ENCODE measurements at places on chromosomes 12 and 14.

DNA sequence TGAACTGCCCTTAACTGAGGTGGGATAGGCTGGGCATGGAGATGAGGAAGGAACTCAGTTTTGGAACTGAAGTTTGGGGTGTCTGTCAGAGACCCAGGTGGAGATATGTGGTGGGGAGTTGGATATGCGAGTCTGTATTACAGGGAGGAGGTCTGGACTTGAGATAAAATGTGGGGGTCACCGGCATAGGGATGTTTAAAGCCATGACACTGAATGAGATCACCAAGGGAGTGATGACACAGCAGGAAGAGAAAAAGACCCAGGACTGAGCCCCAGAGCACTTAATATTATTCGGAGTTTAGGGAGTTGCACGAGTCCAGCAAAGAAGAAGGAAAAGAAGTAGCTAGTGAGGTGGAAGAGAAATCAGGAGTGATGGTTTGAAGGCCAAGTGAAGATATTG is 4.0 kb upstream of the OASL start:
- DNase-seq = no peak

GRCh38 chr12:89856431-89856830 is 147.8 kb upstream of the ATP2B1 start:
- peak; percentile 52 for DNase-seq

- no peak for DNase-seq
Measured at GRCh38 chr12:132624186-132624855, 5.7 kb downstream of the P2RX2 start.

DNA sequence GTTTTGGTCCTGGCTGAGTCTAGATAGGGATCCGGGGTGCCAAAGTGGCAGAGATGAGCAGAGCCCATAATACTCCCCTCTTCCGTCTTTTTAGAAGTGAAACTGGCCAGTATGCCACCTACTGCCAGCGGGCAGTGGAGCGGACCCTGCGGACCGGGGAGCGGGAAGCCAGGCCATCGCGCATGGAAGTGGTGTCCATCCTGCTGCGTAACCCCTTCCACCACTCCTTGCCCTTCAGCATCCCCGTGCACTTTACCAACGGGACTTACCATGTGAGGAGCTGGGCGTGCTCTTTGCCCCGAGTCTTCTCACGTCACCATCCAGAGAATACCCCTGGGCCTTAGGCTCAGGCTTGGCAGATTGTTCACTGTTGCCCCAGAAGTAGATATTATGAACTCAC is 21.0 kb downstream of the PIGH start:
- DNase-seq = no peak

DNA sequence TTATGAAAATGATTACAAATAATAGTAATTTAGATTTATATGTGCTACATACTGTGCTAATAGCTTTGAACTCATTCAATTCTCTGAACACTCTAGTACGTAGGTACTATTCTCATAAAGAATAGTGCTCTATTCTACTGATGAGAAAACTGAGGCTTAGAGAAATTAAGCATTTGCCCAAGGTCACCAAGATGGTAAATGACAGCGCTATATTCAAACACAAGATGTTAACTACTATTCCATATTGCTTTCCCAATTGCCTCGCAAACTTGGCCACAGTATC is 182.9 kb upstream of the GZMB start:
- DNase-seq = no peak

DNA sequence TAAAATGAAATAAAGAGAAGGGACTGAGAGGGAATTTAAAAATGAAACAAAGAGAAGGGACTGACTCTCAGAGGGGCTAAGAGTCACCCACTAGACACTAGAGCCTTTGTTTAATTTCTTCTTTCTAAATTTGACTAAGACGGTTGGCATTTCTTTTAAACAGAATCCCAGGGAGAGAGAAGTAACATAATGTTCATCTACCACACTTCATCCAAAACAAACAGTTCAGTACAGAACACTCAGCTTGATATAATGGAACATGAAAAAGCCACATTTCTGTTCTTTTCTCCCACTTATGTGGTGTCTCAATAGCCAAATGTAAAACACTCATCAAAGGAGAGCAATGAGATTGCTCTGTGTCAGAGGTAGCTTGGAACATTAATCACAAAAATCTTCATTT is 10.1 kb upstream of the NT5DC3 start:
- DNase-seq = no peak

- DNase-seq = no peak
Measured at GRCh38 chr12:69623970-69624369, 13.3 kb upstream of the LRRC10 start.

- DNase-seq = no peak
Measured at GRCh38 chr14:68701001-68701741, 91.7 kb downstream of the ZFP36L1 start.

GRCh38 chr12:68222326-68222725 is 3.3 kb downstream of the IL26 start:
- no peak for DNase-seq

- DNase-seq = no peak
Measured at GRCh38 chr14:35113308-35113950, 8.4 kb downstream of the PPP2R3C start.

- DNase-seq = no peak
Measured at GRCh38 chr14:104087981-104088850, 2.7 kb downstream of the ASPG start.

DNA sequence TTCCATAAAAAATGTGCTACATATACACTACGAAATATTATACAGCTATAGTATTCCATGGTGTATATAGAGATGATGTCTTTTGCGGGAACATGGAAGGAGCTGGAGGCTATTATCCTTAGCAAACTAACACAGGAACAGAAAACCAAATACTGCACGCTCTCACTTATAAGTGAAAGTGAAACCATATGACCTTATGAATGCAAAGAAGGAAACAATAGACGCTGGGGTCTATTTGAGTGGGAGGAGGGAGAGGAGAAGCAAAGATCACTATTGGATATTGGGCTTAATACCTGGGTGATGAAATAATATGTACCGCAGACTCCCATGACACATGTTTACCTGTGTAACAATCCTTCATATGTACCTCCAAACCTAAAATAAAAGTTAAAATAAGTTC is 142.8 kb downstream of the LRFN5 start:
- peak; percentile 7 for DNase-seq

DNA sequence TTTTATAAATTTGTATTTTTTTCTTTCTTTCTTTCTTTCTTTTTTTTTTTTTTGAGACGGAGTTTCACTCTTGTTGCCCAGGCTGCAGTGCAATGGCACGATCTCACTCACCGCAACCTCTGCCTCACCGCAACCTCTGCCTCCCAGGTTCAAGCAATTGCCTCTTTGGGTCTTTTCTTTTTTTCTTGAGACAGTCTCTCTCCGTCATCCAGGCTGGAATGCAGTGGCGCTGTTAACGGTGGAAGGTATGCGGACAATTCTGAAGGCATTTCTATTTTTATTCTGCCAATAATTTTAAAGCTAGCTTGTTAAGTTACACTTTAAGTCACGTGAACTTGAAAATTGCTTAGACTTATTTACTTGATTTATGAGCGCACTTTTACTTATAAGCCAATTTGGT is 8.8 kb upstream of the PHC1 start:
- no peak for DNase-seq

DNA sequence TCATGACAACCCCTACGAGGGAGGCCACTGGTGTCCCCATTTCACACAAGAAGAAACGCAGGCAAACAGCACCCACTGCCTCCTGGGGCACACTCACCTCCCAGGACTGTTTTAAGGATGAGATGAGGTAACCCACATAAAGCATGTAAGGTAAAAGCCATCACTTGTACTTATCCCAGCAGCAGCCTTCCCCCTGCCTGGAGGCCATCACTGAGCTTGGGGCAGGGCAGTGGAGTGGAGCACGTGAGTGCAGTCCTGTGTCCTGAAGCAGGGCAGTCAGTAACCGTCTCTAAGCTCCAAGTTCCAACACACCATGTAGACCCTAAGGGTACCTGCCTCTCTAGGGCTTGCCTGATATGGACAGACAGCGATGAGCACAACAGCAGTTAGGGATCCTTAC is 1.7 kb downstream of the POLE start:
- DNase-seq = no peak

GRCh38 chr12:15278816-15279658 is 43.3 kb upstream of the PTPRO start:
- no peak for DNase-seq

DNA sequence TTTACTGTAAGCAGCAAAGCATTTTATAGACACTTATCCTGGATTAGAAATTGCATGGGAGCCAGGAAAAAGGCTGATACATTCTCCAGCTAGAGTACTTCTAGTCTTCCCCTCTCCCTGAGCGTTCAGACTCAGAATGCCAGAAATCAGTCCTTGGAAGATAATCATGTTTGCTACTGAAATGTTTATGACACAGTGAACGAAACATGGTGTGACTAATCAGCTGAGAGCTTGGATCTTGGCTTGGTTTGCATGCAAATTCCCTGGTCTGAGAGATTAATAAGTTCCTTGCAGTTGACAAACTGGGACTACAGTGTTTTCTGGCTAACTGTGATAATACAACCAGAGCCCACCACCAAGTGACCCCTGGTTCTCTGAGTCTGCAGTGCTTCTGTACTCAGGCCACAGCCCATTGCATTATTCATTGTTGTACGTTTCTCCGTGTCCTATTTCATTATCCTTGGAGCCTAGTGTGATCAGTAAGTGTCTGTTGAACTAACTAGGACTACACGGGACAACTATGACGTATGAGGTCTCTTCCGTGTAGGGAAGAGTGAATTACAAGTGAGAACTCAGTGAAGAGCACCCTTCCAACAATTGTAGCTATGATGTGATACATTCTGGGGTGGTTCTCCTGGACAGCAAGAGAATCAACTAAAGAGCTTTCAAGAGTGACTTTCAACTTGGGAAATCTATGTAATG is 34.6 kb upstream of the EVL start:
- DNase-seq = no peak

DNA sequence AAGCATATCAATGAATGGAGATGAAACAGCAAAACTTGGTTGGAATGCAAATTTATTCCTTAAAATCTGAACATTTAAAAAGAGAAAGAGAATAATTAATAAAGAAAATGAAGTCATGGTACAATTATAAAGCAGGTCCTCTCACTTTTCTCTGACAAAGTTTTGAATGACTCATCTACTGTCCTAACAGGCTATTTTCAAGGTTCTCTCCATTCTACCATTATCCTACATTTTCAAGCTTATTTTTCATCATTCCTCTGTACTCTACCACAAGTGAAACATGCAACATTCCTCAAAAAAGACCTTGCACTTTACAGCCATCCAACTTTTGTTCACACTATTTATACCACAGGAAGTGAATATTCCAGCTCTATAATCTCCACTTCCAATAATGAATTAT is 36.9 kb upstream of the AP4S1 start:
- DNase-seq = no peak

GRCh38 chr12:108462686-108463085 is 52.4 kb upstream of the FICD start:
- no peak for DNase-seq

DNA sequence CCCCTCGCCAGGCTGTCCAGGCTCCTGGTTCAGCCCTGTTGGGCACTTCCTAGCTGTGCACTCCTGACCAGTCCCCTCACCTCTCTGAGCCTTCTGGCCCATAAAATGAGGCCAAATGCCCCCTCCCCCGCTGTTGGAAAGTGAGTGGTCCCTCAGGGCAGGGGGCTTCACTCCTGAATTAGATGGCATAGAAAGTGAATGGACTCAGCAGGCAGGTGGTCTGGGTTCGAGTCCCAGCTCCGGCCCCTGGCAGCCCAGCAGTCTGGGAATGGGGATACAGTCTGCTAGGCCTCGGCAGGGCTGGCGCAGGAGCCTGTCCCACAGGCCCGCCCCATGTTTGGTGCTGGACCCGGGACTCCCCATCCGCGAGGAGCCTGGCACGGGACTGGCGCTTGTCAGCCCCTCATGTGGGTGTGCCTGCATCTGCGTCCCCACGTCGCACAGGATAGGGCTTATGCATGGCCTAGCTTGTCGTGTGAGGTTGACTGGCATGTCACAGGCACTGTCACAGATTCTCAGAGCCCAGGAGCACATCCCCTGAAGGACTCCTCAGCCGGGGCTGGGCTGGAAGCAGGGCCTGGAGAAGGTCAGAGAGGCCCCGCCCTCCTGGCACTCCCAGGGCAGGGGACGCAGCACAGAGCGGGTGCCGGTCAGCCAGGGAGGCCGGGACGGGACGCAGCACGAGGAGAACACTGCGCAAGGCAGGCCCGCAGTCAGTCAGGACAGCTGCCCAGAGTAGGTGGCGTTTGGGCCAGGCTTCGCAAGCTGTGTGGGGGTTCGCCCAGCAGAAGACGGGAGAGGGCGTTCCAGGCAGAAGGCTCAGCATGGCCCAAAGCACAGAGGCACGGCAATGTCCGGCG is 40.5 kb downstream of the DIO3 start:
- DNase-seq = no peak

DNA sequence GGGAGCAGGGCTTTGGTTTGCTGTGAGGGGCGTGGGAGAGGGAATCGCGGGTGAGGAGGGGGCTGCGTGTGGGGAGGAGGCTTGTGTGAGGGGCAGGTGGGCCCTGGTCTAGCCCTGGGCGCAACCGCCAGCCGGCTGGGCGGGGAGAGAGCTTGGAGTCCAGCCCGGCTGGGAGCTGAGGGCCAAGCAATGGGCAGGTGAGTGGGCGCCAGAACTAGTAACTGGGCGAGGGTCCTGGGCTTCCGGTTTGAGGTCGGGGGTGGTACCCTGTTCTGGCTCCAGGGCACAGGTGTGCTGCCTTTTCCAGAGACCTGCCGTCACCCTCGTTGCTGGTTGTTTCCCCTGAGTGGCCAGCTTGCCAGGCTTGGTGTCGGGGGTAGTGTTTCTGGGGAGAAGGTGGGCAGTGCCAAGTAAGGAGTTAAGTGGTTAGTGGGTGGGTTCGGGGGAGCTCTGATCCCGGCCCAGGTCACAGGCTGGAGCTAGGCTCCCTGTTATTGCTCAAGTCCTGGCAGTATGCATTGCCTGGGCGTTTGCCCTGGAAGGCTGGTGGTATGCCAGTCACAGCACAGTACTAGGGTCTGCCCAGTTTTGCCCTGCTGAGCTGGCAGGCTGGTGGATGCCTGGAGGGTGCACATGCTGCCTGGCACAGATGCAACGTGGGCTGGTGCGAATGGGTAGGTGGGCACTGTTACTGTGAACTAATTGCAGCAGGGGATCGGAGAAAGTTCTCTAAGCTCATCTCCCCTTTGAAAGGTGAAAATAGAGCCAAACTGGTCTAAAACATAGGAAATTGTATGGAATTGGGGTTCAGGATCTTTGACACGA is 683 bp downstream of the CIPC start:
- no peak for DNase-seq

- no peak for DNase-seq
Measured at GRCh38 chr12:120416490-120417216, 21.3 kb upstream of the COX6A1 start.

GRCh38 chr12:55760663-55761062 is 17.7 kb downstream of the GDF11 start:
- DNase-seq = no peak

DNA sequence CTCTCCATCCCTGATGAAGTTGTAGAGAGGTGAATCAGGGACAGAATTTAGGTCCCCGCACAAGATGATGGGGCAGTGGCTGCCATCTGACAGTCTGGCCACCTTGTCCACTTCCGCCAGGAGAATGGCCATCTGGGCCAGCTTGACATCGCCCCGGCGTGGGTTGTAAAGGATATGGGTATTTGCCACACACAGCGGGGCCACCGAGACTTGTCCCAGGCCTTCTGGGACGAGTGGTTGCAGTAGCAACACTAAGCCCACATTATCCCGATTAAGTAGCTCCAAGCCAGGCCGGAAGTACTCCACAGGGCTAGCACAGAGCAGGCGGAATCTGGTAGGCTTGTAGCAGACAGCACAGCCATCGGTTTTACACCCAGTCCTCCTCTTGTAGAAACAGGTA is 6.2 kb downstream of the ANGEL1 start:
- no peak for DNase-seq
